ENCODE measurements at places on chromosomes 7 and 10. TPM values are rescaled to one million over a fixed set of nuclear protein-coding genes. Genes with fewer than 3 reads are reported as not detected.

DNA sequence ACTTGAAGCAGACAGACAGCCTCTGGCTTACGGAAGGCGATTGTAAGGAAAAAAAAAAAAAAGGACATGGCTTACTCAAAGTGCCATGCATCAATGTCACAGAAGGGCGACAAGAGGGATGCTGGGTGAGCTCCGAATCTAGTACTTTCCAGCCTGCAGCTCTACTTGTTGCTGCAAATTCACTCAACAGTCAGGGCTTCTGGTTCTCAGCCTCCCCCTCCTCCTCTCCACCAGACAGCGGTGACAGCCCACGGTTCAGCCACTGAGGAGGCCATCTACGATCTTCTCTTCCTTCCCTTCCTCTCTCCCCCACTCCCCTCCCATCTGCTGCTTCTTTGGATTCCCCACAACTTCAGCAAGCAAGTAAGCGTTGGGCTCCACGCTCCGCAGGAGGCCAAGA lies 63.5 kb downstream of the PRKAG2 start:
- H3K36me3 ChIP-seq, result no peaks in the 10 kb centered on the region
- H3K27me3 ChIP-seq, result no peaks in the 10 kb centered on the region
- H3K27ac ChIP-seq, result no peak overlapping the region
- H3K4me1 ChIP-seq, result no peaks in the 10 kb centered on the region
- no peak overlapping the region for H3K4me3 ChIP-seq
- DNase-seq, result no peak

DNA sequence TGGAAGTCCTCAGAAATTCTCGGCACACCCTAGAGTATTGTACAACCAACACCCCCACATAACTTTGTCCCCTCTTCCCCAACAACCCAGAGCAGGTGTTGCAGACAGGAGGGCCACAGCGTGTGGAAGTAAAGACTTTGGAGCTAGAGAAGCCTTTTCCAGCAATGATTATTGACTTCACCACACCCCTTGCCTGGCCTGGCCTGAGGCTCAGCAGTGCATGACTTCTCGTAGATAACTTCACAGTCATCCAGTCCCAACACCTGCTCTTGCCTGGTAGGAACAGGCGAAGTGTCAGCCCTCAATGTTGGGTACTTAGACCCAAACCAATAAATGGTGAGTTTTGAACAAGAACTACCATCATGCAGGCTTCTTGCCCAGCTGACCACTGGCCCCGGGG lies 36.7 kb downstream of the GOT1 start:
- H3K27ac ChIP-seq, result no peak overlapping the region
- H3K27me3 ChIP-seq, result no peaks in the 10 kb centered on the region
- no peaks in the 10 kb centered on the region for H3K4me1 ChIP-seq
- no peak overlapping the region for H3K4me3 ChIP-seq

- H3K4me1 ChIP-seq, result no peaks in the 10 kb centered on the region
- H3K27me3 ChIP-seq, result no peaks in the 10 kb centered on the region
- H3K27ac ChIP-seq, result no peak overlapping the region
- DNase-seq, result no peak
- H3K4me3 ChIP-seq, result no peak overlapping the region
Observed at GRCh38 chr10:62264702-62265436, 3.8 kb downstream of the RTKN2 start.

The MIOS gene
- total RNA-seq, result 56.7 TPM

The UBTD1 gene
- 9.9 TPM for total RNA-seq

The CYP26C1 gene
- 0.16 TPM for total RNA-seq

The EVX1 gene
- not detected for total RNA-seq

- peak overlapping the region; percentile 55 for H3K4me3 ChIP-seq
- H3K36me3 ChIP-seq, result no peaks in the 10 kb centered on the region
- no peak for DNase-seq
- no peaks in the 10 kb centered on the region for H3K27me3 ChIP-seq
- no peak overlapping the region for H3K27ac ChIP-seq
Observed at GRCh38 chr10:42475168-42476098, 162.9 kb downstream of the ZNF33B start.

DNA sequence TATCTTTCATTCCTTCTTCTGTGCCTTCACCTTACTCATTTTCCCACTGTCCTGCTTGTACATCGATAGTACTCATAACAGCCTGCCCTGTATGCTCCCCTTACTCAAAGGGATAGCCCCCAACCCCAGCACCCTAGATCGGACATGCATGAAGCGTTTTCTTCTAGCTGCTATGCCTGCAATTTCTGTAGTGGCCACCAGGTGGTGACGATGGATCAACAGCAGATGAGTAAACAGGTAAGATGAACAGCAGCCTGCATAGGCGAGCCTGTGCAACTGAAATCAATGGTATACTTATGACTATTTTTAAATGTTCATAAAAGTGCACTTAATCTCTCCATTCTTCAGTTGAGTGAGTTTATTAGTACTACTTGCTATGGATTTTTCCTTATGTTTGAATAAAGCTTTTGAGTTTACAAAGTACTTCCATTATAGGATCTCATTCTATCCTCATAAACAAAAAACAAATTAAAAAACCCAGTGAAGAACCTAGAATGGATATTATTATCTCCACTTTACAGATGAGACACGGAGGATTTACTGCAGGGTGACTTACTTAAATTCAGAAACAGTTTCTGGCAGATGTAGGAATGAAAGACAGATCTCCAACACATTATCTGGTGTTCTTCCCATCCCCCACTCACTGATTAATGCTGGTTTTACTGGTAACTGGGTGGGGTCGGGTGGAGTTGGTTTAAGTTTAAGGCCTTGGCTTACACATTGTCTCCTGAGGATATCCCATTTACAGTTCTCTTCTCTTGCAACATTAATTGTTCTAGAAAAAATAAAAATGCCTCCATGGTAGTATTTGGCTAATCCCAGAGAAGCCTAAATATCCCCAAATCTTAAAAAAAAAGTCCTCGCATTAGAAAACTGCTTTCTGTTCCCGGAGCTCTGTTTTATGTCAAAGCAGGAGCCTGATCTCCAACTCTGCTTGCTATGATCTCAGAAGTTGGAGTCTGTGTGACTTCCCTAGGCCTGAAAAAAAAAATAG lies 222.1 kb downstream of the GLI3 start:
- DNase-seq, result no peak
- H3K27me3 ChIP-seq, result no peaks in the 10 kb centered on the region
- H3K27ac ChIP-seq, result no peak overlapping the region
- H3K36me3 ChIP-seq, result peaks cover 3% of the 10 kb centered on the region

DNA sequence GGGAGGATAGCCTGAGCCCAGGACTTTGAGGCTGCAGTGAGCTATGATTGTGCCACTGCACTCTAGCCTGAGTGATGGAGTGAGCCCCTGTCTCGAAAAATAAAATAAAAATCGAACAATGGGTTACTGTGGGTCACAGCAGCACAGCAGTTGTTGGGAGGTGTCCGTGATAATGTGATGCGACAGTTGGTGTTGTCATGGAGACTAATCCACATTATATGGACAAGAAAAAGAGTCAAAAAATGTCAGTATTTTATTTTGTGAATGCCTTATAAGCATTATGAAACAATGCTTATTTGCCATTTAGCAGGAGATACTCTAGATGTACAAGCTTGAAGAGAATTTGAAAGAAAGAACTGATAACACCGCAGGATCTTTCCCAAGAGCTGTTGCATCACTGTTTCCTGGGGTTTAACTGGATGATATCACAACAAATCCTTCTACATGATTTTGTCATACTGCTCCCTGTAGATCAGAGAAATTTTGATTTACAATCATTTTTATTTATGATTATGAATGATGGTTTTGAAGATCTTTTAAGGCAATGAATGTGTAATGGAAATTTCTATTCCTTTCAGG lies 195.4 kb downstream of the BAMBI start:
- H3K4me3 ChIP-seq, result no peak overlapping the region
- DNase-seq, result no peak
- H3K27me3 ChIP-seq, result no peaks in the 10 kb centered on the region
- H3K36me3 ChIP-seq, result no peaks in the 10 kb centered on the region

GRCh38 chr10:118042336-118042735 lies 4.4 kb downstream of the RAB11FIP2 start:
- no peak for DNase-seq
- no peaks in the 10 kb centered on the region for H3K36me3 ChIP-seq
- H3K27ac ChIP-seq, result no peak overlapping the region
- H3K27me3 ChIP-seq, result no peaks in the 10 kb centered on the region
- H3K4me1 ChIP-seq, result no peaks in the 10 kb centered on the region

The RABGEF1 gene
- 33.4 TPM for total RNA-seq

The CALML5 gene
- total RNA-seq, result 31.0 TPM

The STOX1 gene
- total RNA-seq, result 9.8 TPM

The ACSM6 gene
- total RNA-seq, result not detected

DNA sequence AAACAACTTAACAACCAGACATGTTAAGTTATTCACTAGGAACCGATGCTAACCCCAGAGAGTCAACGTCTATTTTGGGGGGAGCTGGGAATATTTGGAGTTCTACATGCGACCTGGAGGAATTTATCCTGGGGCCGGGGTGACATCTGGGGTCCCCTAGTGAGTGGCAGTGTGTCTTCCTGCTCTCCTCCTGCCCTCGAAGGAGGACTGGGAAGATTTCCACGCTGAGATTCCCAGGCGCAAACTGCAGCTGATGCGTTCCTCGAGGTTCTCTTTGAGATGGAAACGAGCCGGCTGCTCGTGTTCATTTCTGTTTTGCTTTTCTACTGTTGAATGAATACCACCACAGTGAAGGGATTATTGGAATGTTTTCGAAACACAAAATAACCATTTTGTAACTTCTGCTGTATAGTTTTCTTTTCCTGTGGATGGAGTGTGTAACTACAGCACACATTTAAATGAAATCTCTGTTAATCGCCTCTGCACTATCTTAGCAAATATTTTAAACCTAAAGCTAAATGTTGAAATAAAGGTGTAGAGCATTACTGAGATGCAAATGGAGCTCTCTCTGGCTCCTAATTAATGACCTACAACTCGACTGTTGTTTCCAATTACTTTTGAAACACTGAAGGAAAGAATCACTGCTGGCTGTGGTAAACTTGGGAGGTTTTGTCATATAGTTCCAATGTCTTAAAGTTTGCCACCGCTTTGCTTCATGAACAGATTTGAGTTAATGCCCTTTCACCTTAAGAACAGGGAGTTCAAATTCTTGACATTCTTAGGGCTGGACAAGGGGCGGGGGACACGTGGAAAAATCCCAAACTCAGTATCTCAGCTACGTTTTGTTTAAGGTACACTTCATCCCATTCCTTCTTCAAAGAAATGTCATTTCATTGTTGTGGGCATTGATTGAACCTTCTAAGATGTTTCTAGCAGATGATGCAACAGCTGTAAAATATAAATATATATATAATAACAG lies 21.1 kb downstream of the GATA3 start:
- H3K27ac ChIP-seq, result no peak overlapping the region
- H3K36me3 ChIP-seq, result no peaks in the 10 kb centered on the region
- H3K4me3 ChIP-seq, result no peak overlapping the region
- no peaks in the 10 kb centered on the region for H3K4me1 ChIP-seq
- DNase-seq, result no peak

DNA sequence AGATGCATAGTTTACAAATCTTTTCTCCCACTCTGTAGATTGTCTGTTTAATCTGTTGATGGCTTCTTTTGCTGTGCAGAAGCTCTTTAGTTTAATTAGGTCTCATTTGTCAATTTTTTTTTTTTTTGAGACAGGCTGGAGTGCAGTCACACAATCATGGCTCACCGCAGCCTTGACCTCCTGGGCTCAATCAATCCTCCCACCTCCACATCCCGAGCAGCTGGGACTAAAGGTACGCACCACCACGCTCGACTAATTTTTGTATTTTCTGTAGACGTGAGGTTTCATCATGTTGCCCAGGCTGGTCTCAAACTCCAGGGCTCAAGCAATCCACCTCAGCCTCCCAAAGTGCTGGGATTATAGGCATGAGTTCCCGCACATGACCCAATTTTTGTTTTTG lies 1655.8 kb downstream of the REEP3 start:
- H3K4me1 ChIP-seq, result no peaks in the 10 kb centered on the region
- H3K4me3 ChIP-seq, result no peak overlapping the region
- no peaks in the 10 kb centered on the region for H3K36me3 ChIP-seq

GRCh38 chr7:29391262-29391661 lies 172.4 kb upstream of the PRR15 start:
- DNase-seq, result no peak
- no peak overlapping the region for H3K4me3 ChIP-seq
- no peak overlapping the region for H3K27ac ChIP-seq
- H3K36me3 ChIP-seq, result no peaks in the 10 kb centered on the region
- H3K27me3 ChIP-seq, result no peaks in the 10 kb centered on the region

GRCh38 chr7:158917818-158918217 lies 61.5 kb downstream of the DYNC2I1 start:
- H3K36me3 ChIP-seq, result no peaks in the 10 kb centered on the region
- H3K27ac ChIP-seq, result no peak overlapping the region
- no peaks in the 10 kb centered on the region for H3K27me3 ChIP-seq
- no peak overlapping the region for H3K4me3 ChIP-seq

- no peaks in the 10 kb centered on the region for H3K36me3 ChIP-seq
- peak; percentile 86 for DNase-seq
- no peak overlapping the region for H3K4me3 ChIP-seq
- H3K4me1 ChIP-seq, result peaks cover 5% of the 10 kb centered on the region
Observed at GRCh38 chr10:101041252-101041761, 10.3 kb downstream of the SFXN3 start.

The JAKMIP3 gene
- total RNA-seq, result 1.3 TPM

GRCh38 chr7:33904681-33905388 lies 504 bp upstream of the BMPER start:
- H3K27ac ChIP-seq, result peak overlapping the region; percentile 68
- no peak for DNase-seq
- no peaks in the 10 kb centered on the region for H3K4me1 ChIP-seq

DNA sequence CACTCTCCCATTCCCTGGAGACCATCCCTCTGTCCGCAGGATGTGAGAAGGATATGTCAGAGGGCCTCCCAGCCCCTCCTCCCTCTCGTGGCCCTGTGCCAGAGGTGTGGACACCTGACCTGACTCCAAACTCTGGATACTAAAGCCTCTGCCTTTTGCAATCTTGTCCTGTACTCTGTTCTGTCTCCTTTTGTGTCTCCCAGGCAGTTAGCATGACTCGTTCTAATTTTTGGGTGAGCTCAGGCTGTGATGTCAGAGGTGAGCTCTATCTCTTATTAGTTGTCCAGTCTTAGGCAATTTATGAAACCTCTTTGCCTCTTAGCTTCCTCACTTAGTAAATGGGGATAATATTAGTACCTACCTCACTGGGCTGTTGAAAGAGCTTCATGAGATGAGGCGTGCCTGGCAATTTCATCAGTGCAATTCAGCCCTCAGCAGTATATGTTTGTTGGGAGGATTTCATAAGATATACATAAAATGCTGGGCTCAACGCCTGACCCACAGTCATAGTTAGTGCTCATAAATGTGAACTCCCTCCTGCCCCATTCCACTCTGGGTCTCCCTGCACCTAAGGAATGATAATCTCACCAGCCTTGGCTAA lies 10.9 kb downstream of the MARVELD1 start:
- H3K27me3 ChIP-seq, result no peaks in the 10 kb centered on the region
- no peaks in the 10 kb centered on the region for H3K36me3 ChIP-seq
- no peak overlapping the region for H3K27ac ChIP-seq
- no peak overlapping the region for H3K4me3 ChIP-seq
- H3K4me1 ChIP-seq, result peaks cover 3% of the 10 kb centered on the region

- no peaks in the 10 kb centered on the region for H3K27me3 ChIP-seq
- H3K4me3 ChIP-seq, result no peak overlapping the region
- H3K27ac ChIP-seq, result no peak overlapping the region
- DNase-seq, result no peak
- H3K4me1 ChIP-seq, result no peaks in the 10 kb centered on the region
Observed at GRCh38 chr7:98294326-98294725, 12.8 kb downstream of the BRI3 start.

- DNase-seq, result no peak
- H3K27ac ChIP-seq, result no peak overlapping the region
- no peaks in the 10 kb centered on the region for H3K4me1 ChIP-seq
- H3K36me3 ChIP-seq, result no peaks in the 10 kb centered on the region
Observed at GRCh38 chr7:40715053-40715430, 580.2 kb downstream of the SUGCT start.

The CYP3A4 gene
- total RNA-seq, result 0.59 TPM
